Activated effector memory CD4-positive, alpha-beta T cell treated with anti-CD3 and anti-CD28 coated beads, Interleukin-2, amount 50 U/mL, for 16 hours (primary cell): ENCODE measurements at places on chromosomes 5 and 9.

- no peak for DNase-seq
These were observed 958 bp upstream of the HSPA5 start for GRCh38 chr9:125241863-125242739.

DNA sequence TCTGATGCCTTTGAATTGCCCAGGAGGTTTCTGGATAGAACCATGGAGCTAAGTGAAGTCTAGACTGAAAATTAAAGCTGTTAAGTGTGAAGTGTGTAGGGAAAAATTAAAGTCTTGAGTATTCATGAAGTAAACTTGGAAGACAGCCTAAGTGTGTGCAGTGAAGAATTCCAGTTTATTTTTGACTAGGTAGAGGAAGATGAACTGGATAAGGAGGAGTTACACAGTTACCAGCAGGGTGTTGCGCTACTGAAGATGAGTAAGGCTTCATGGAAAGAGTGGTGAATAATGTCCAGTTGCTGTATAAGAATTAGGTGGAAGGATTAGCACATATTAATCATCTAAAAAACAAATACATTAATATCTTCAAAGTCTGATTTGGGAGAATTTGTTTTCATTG is 5.7 kb upstream of the CHD1 start:
- DNase-seq, result no peak

- DNase-seq, result no peak
These were observed 2.8 kb upstream of the DPP7 start for GRCh38 chr9:137117269-137117731.

DNA sequence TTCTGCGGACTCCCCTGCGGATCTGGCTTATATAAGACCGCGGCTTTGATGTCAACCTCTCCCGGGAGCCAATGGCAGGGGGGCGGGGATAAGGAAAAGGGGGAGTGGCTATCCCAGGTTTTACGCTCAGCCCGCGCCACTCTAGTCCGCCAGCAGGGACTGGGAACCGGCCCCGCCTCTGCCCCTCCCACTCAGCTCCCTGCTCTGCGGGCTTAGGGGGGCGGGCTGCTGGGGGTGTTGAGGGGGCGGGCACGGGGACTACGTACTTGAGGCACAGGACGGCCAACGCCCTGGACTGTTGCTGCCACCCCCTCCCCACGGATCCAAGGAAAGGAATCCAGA is at the start of gene HAND1:
Gene HAND1 (minus strand): TSS at position 4 of the 342 bp plus-strand sequence. CDS start 219 bp downstream, outside the sequence.
- DNase-seq, result no peak

DNA sequence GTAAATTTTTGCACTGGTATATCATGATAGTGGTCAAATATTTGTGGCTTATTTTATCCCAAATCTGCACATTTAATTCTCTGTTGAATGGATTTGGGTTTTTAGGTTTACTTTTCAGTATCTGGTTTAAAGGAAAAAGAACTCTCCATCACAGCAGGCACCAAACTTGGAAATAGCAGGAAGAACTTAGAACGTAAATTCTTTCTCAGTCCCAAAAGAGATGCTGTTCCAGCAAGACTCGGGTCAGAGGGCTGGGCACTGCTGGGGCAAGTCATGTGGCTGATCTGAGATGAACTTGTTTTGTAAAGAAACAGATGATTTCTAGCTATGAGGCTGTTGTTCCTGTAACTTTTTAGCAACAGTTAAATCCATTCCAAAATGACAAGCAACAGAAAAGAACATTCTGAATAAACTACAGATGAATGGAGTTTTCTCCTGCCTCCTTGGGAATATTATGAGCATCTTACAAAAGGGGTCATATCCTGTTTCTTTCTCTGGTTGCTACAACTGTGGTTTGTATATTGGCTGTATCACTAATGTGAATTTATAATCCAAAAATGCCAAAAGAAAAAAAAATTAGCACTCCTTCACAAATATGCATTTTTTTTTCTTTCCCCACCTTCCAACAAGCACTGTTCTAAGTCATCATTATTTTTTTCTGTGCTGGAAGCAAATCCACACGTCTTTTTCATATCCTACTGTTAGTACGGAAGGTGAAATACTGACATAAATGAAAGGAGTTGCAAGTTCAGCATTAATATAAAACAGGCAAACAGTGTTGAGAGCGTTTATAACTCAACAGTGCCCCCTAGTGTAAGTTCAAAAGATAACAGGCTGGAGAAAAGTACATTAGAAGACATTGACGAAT is 31.1 kb downstream of the OR2K2 start:
- no peak for DNase-seq

- no peak for DNase-seq
These were observed 118.7 kb downstream of the MED27 start for GRCh38 chr9:131960851-131961495.

DNA sequence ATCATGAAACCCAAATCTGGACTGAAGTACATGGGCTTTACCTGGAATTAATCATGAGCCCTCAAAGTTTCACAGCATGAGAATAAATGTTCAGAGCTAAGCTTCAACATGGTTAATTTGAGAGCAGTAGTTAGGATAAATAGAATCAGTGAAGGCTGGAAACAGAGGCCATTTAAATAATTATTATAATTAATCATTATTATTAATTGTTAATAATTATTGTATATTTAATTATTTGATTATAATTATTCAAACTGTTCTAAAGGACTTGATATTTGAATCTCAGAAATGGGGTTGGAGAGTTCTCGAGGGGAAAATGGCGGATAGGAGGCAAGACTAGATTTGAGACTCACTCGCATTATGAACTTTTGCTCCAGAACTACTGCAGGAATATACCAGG is 119.6 kb upstream of the ITGA1 start:
- DNase-seq, result no peak

- no peak for DNase-seq
These were observed 289.3 kb downstream of the ASTN2 start for GRCh38 chr9:117125531-117125930.

GRCh38 chr9:114319147-114319546 is 3.8 kb upstream of the ORM1 start:
- peak; percentile 4 for DNase-seq

- no peak for DNase-seq
These were observed 16.3 kb upstream of the SLC12A7 start for GRCh38 chr5:1127959-1128785.

GRCh38 chr5:157521704-157522029 is 53.9 kb downstream of the ADAM19 start:
- no peak for DNase-seq

DNA sequence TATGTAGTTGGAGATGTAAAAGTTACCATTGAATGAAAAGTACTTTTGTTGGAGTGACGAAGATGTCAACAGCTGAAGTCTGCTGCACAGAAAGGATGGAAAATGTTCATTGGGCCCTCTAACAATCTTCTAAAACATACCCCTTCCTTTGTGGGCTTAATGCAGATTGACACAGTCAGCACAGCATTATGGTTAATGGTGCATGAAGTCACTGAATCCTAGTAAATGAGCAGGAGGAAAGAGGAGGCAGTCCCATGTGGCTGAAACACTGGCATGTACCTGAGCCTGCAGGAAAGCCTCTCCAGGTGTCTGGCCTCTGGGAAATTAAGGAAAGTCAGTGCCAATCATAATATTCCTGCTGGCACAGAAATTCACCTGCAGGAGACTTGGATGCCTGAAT is 153.8 kb downstream of the ARL15 start:
- no peak for DNase-seq

DNA sequence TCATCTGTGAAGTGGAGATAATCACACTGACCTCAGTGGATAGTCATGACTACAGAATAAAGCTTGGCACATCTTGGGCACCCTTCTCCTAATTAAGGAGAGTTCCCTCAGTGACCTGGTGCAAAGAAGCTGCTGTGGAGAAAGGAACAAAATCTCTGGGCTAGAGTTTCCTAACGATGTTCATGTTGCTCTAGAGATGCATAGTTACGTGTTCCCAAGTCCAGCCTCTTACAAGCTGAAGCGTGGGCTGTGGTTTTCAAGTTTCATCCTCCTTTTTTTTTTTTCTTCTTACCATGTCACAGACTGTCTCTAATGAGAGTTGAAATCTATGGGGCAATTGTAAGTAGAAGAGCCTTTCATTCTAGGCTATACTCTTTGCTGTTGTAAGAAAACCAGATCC is 113.8 kb downstream of the DOCK8 start:
- DNase-seq, result no peak

DNA sequence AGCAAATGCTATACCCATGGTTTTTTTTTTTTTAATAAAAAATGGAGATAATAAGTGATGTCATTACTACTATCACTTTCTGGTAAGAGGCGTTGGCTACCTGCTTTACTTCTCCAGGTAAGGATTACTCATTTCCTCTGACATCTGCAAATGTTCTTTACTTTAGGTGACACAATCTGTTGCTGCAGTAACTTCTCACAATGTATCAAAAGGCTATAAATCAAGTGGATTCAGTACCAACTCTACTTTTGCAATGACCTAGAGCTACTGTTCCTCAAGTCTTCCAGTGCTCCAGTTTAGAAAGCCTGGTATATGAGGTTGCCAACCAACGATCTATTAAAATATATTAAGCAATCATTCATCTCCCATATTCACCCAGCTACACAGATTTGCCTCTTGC is 129.1 kb downstream of the PLK2 start:
- DNase-seq, result no peak

- no peak for DNase-seq
These were observed 70.6 kb downstream of the HMHB1 start for GRCh38 chr5:143882520-143882919.

GRCh38 chr5:1745796-1746370 is 53.8 kb downstream of the MRPL36 start:
- peak; percentile 38 for DNase-seq

DNA sequence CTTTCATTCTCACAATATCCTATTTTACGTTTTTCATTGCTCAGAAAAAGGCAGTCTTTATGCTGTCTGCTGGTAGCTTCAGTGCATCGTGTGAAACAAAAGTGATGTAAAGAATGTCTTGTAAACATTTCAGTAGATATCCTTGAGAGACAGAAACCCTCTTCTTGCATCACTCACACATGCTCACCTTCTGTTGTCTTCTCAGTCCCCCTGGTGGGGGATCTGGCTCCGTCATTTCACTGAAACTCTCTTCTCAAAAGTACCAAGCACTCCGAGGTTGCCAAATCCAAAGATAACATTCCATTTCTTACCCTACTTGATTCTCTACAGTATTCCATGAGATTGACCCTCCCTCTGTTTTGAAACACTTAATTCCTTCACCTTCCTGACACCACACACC is 46.1 kb upstream of the PCA3 start:
- DNase-seq, result no peak

- DNase-seq, result no peak
These were observed 168.4 kb upstream of the MAP1B start for GRCh38 chr5:71938895-71939294.

DNA sequence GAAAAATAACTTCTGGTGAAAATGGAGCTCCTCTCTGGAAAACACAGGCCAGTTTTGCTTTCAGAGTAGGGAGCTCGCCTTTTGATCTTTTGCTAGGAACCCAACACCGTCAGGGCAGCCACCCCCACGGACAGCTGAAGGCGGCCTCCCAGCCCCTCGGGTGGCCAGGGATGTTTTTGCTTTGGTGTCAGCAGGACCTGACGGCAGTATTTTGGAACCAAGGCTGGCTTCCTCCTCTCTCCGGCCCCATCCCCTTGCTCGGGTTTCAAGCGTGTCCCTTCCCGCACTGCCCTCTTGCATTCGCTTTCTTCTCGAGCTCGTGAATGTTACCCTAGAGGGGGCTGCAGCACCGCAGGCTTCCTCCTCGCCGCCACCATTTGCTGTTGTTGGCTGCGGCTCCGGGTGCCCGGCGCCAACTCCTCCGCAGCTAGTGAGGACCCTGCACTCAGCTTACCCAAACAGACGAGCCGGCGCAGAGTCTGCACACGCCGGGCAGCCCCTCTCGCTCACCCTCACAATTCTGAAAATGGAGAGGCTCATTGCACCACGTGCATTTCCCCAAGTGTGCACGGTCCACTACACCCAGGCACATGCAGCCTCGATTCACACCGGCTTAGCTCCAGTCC is 35.5 kb upstream of the ADAMTSL1 start:
- no peak for DNase-seq

DNA sequence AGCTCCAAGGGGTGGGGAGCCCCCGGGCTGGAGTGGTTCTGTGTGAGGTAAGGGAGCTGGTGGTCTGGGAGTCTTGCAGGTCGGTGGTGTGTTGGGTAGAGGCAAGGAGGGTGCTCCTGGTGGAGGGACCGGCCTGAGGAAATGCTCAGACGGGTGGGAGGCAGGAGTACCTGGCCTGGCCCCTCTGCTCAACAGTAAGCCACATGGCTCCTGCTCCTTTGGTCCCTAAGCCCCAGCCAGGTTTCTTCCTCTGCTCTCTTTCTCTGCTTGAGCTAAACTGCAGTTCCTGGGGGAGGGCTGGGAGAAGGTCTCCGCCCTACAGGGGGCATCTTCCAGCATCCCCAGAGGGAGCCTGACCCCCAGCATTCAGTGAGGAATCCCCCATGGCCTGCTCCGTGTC is 17.2 kb downstream of the TSPAN17 start:
- no peak for DNase-seq

GRCh38 chr5:73564675-73565074 is 764 bp downstream of the ANKRA2 start:
- DNase-seq, result no peak

DNA sequence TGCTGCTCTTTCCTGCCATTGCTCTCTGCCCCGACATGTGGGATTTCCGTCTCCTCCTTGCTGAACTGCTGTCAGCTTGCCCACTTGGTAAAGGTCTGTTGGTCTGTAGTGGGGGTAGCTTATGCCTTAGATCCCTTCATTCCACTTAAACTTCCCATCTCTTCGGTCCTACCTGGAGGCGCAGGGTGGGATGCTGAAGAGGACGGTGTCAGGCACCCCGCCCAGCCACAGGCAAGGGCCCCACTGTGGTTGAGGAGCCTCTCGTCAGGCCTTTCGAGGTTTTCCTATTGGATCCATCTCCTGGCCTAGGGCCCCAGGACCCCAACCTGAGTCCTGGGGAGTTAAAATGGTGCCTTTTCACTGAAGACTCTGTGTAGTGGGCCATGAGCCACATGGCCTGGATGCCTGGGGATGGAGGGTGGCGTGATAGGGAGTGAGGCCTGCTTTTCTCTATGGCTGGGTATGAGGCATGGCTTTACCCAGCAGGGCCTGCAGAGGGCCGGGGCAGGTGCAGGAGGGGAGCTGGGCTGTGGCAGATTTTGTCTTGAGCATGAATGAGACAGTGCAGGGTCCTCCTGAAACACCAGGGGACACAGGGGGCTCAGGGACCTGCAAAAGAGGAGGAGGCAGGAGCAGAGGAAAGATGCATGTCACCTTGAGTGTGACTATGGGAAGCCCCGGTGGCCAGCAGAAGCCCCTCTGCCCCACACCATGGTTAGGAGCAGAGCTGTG is 25.8 kb upstream of the RNF130 start:
- DNase-seq, result no peak

DNA sequence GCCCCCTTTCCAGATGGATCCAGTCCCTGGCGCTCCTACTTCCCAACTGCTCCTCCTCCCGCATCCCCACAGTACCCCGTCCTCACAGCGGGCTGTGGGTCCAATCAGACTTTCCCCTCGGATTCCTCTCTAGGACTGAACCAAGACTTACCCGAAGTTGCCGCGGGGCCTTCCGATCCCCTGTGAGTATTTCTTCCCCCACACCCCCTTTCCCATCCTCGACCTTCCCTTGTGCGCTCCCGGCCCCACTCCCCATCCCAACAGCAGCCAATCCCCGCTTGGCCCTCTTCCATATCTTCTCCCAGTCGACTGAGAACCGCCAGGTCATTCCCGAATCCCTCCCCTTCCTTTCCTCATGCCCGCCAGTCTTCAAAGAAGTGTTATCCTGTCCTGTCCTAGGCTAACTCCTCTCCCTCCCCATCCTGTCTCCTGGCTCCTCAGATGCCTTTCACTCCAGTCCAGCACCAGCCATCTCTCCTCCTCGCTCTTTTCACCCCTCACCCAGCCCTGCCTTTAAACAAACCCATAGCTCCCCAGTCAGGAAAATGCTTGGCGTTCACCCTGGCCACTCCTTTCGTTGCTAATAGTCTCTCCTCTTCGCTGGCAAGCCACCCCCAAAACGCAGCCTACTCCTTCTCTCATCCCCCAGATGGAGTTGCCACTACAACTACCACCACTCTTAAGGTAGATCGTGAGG is 646 bp downstream of the SWI5 start:
- DNase-seq, result no peak
